ENCODE measurements at places on chromosomes 12 and 14.

GRCh38 chr12:60539592-60539991 is 943.8 kb downstream of the SLC16A7 start:
- no peak for DNase-seq

DNA sequence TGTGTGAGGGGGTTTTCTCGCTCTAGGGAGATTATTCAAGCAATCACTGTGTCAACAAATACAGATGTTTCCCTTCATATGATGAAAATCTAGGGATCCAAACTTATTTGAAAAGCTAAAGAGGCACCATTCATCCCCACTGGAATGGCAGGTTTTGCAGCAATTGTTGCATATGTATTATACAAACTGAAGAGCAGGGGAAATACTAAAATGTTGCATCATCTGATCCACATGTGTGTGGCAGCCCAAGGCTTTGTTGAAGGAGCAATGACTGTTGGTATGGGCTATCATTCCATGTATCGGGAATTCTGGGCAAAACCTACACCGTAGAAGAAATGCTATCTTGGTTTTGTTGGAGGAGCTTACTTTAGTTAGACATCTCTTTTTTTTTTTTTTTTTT is 4.1 kb upstream of the PRPF40B start:
- no peak for DNase-seq

DNA sequence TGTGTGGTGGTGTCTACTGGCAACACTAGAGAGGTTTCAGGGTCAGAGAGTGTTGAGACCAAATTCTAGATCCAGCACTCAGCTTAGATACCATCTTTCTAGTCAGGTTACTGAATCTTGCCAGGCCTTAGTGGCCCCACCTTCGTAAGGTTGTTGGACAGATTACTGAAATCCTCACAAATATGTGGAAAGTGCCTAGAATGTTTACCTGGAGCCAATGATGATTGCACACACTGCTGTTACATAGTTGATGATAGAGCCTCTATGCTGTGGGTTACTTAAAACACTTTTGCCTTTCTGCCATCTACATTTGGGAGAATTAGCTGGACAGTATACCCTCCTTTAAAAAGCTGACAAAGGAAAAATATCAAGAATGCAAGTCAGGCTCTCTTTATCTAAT is 33.2 kb downstream of the SRGAP1 start:
- no peak for DNase-seq

DNA sequence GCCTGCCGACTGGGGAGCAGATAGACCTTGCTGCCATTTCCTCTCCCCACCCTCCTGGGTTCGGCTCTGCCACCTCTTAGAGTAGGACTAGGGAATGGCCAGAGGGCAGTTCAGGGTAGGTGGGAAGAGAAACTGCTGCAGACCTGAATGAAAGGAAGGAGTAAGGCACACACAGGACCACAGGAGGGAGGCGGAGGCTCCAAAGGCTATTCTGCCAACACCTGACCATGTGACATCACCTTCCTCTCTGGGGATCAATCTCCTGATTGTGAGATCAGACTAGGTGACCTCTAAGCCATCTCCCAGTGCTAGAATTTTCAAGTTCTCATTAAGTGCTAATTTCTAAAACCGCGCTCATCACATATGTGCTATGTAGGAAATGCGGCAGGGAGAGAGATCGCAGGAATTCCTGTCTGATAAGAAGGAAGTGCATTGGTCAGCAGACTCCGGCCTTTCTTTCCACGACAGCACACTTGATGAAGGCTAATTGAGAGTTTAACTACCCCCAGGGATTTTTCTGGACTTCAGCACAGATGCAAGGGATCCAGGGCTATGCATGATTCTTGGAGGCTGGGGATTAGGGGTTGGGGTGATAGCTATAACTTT is 11.5 kb upstream of the TSPAN11 start:
- DNase-seq = no peak

DNA sequence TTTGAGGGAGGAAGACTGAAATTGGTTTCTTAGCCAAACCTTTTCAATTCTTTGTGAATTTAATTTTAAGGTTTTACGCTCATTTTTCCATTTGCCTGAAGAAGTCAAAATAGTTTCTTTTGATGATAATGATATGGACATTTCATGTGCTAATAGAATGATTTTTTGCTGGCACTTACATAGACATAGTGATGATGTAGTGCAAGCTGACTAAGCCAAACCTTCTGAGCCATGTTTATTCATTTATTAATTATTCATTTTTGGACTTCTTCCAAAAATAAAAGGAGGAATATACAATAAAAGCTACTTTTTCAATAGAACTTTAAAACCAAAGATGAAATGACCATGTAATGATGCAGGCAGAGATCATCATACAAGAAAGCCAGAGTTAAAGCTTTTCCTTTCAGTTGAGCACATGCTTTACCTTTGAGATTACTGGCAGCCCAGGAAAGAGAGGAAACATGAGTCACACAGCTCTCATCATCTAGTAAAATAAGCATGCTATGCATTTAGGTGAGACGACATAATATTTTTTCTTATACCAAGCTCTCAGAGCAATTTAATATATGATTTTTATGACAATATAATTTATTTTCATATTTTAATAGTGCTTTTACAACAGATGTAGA is 24.8 kb downstream of the KCNA1 start:
- DNase-seq = no peak

DNA sequence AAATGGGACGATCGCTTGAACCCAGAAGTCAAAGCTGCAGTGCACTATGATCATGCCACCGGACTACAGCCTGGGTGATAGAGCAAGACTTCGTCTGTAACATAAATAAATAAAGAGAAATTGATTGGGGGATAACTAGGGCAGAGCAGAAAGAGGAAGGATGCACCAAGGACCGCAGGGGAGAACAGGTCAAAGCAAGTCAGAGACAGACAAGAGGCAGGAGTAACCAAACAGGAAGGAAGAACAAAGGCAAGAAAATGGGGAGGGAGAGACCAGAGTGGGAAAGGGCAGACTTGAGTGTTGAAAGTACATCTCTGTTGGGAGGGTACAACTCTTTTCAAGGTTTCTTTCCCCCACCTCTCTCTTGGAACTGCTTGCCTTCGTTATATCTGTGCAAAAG is 50.8 kb upstream of the ELK3 start:
- no peak for DNase-seq

DNA sequence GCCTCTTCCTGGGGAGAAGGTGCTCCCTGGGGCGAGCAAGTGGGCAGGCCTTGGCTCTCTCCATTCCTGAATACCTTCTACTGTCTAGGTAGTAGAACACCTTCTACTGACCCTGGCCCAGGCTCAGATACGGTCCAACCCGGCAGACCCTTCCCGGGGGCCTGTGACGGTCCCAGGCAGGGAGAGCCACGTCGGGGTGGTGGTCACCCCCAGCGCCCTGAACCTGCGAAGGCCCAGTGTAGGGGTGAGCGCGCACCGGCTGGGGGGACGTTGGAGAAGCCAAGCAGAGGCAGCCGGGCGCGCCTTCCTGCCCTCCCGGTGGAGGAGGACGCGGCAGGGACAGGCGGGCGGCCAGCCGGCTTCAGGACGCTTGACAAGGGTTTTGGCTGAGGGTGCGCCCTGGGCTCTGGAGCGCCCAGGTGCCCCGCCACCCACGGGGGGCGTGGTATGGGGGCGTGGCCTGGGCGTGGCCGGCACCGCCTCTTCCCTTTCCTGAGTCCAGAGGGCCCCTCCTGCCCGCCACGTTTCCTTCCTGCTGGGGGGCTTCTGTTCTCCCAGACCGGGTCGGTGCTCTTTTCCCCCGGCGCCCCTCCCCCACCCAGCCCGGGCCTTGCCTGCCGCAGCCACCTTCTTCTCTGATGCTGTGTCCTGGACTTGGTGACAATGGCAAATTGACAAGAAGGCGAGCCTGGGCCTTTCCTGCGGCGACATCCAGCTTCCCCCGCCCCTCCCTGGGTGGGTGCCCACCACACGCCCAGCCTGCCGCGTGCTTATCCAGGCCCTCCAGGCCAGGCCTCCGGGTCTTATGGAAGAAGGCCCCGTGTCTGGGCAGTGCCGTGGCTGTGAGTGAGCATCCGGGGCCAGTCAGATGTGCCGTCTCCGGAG is 24.5 kb upstream of the PPP1R13B start:
- DNase-seq = no peak

DNA sequence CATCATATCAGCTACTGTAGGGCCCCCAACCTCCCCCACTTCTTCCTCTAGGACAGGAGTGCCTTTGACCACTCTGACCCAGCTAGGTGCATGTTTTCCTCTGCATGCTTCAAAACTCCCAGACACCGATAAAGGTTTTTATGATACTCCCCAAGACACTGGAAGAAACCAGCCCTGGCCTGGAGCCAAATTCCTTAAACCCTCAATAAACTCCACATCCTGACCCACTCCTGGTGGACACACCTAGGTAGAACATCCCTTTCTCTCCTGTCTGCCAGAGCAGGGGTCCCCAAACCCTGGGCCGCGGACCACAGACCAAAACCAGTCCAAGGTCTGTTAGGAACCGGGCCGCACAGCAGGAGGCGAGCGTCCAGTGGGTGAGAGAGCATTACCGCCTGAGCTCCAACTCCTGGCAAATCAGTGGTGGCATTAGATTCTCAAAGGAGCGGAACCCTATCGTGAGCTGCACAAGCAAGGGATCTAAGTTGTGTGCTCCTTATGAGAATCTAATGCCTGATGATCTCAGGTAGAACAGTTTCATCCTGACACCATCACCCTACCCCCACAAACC is 49.6 kb downstream of the NT5DC3 start:
- no peak for DNase-seq

GRCh38 chr12:27805238-27805637 is 25.2 kb upstream of the MANSC4 start:
- no peak for DNase-seq

GRCh38 chr12:91874086-91874865 is 271.4 kb downstream of the BTG1 start:
- no peak for DNase-seq

DNA sequence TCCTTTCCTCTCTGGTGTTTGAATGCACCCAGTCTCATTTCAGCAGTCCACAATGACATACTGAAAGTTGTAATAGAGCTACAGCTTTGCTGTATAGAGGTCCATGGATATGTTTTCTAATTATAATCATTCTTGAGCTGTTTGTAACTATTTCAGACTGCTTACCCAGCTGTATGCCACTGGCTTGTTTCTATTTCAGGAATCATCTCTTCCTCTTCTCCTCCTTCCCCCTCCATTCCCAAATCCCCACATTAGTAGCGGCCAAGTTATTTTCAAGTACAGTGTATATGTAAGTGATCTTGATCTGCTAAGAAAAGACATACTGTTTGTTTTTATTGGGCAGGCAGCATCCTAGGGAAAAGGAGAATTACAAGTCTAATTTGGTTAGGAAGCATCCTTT is 775.0 kb downstream of the DIO2 start:
- DNase-seq = no peak

GRCh38 chr12:29145372-29146170 is 3.5 kb upstream of the FAR2 start:
- no peak for DNase-seq

GRCh38 chr14:92397150-92397952 is 74.4 kb downstream of the SLC24A4 start:
- DNase-seq = peak; percentile 53

- no peak for DNase-seq
Measured at GRCh38 chr12:109627633-109628032, 54.0 kb downstream of the MVK start.

- DNase-seq = no peak
Measured at GRCh38 chr12:20175704-20176388, 192.5 kb upstream of the PDE3A start.

DNA sequence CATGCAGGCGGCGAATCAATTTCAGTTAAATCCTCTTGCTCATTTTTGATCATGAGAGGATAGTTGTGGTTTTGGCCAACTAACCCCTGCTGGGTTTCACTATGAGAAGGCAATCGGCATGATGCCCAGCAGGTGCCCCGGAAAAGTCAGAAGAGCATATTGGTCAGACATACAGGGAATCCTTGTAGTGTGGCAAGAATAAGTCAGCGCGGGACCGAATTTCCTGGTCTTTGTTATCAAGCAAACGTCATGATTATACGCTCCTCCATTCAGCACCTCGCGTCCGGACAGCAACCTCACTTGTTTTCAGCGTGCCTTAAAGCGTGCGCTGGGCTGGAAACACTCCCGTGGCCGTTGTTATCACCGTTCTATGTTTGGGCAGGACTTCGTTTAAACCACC is 1.8 kb downstream of the TBC1D30 start:
- peak; percentile 60 for DNase-seq

- DNase-seq = no peak
Measured at GRCh38 chr14:94153750-94154342, 20.3 kb upstream of the PPP4R4 start.

DNA sequence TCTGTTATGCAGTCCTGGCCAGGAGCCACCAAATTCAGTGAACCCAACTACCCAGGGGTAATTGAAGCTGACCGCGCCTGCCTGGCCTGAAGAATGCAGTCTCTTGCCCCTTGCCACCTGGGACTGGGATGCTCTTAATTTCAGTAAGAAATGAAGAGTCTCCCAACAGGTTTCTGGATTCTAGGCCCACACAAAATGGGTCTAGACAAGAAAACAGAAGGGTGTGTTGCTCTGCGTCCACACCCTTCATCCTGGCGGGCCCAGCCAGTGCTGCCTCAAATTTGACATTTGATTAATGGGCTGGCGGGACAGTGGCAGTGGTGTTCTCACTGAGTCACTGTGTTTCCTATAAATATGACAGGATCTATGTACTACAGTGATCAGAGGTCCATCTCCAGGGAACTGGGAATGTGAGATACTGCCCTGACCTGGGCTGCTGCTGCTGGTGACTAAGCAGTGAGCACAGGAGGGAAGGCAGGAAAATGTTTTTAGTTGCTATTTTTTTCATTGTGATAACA is 6.5 kb downstream of the TMEM253 start:
- no peak for DNase-seq

DNA sequence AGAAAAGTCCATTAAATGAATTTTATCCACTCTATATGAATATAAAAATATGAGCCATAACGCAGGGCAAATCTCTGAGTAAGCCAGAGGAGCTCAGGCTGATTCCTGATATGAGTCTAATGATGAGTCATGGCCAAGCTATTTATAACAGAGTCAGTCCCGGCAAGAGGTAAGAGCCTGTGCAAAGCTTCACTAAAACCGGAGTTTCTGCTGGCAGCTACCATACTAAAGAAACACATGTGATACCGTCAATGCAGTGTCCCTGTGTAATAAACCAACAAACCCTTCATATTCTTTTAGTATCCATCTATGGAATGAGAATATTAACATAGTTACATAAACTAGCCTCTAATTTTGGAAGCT is 319.4 kb downstream of the KCNC2 start:
- peak; percentile 0 for DNase-seq

GRCh38 chr12:21989819-21990412 is 48.7 kb upstream of the ABCC9 start:
- DNase-seq = peak; percentile 47

- no peak for DNase-seq
Measured at GRCh38 chr12:95386051-95386450, 87.9 kb upstream of the METAP2 start.

- no peak for DNase-seq
Measured at GRCh38 chr12:29208060-29208459, 59.0 kb downstream of the FAR2 start.

- peak; percentile 42 for DNase-seq
Measured at GRCh38 chr12:12779529-12779928, 5.9 kb upstream of the APOLD1 start.

DNA sequence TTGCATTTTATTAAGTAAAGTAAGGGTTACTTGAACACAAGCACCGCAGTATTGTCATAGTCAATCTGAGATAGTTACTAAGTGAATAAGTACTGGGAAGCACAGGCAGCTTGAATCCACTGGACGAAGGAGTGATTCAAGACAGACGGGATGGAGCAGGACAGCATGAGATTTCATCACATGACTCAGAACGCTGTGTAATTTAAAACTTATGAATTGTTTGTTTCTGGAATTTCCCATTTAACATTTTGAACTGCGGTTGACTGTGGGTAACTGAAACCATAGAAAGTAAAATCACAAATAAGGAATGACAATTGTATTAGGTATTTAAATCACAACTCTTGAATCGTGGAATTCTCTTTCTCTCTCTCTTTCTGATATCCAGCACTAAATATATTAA is 1630.4 kb upstream of the SEL1L start:
- peak; percentile 7 for DNase-seq

All from muscle of arm (tissue), 14 donors.